Coronary artery (tissue), 2 donors: ENCODE measurements at places on chromosomes 1 and 21.

- DNase-seq: no peak
These were observed 1.4 kb downstream of the TARBP1 start for GRCh38 chr1:234477386-234478151.

GRCh38 chr1:161047436-161048420 is 2.0 kb upstream of the USF1 start:
- no peak for DNase-seq

DNA sequence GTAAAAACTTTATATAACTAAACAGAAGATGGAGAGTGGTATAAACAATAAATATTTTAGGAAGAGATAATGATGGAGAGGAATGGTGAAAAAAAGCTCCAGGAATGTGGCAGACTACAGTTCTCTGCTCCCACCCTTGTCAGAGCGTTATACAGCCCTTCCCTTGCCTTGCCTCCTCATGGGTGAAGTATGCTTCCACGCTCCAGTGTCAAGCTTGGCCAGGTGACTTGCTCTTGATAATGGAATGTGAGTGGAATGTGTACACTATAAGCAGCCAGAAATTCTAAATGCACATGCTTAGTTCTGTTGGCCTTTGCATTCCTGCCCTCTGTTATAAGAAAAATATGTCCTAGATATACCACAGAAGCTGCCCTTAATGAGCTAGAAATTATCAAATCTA is 24.7 kb upstream of the POGK start:
- DNase-seq: no peak

GRCh38 chr1:174407665-174408064 is 40.1 kb upstream of the GPR52 start:
- no peak for DNase-seq

- no peak for DNase-seq
These were observed 37.0 kb downstream of the S100A6 start for GRCh38 chr1:153498746-153499145.

- DNase-seq: peak; percentile 14
These were observed 15.3 kb upstream of the RNF187 start for GRCh38 chr1:228471762-228472398.

DNA sequence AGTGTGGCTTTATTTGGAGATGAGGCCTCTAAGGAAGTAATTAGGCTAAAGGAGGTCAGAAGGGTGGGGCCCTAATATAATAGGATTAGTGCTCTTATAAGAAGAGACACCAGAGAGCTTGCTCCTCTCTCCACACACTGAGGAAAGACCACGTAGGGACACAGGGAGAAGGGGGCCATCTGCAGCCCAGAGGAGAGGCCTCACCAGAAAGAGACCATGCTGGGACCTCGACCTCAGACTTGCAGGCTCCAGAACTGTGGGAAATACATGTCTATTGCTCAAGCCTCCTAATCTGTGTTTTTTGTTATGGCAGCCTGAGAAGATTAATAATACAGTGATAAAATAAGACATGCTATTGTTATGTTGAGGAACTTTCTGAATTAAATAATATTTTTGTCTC is 8.3 kb downstream of the RCAN1 start:
- DNase-seq: no peak
